Fibroblast of lung (primary cell): ENCODE measurements at places on chromosomes 12 and 14. TPM values are rescaled to one million over a fixed set of nuclear protein-coding genes. Genes with fewer than 3 reads are reported as not detected.

Gene PRIMA1
- not detected in 2 replicates for total RNA-seq

Gene UNC119B
- 22.9 and 29.1 TPM in 2 replicates for total RNA-seq

Gene RNASE9
- total RNA-seq = not detected in 2 replicates

Gene STYK1
- total RNA-seq = under 0.01 TPM in 1 of 2 replicates, not detected in the other

Gene SNW1
- total RNA-seq = 52.6 and 57.0 TPM in 2 replicates

Gene PGF
- 4.6 and 7.6 TPM in 2 replicates for total RNA-seq

DNA sequence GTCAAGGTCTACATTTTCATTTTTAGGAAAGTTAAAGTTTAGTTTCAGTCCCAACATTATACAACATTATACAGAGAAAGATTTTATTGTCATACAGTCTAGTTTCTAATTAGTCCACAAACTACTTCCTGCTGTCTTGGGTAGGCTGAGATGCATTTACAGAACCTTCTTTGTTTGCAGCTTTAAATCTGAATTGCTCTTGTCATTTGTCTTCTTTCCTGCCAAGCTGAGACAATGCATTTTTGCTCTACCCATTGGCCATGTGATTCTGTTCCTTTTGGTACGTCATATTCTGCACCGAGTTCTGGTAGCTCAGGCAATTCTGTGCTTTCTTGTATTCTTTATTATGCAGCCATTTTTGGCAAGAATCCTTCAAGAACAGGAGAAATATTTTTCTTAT lies 228.5 kb downstream of the ATP23 start:
- DNase-seq = no peak

DNA sequence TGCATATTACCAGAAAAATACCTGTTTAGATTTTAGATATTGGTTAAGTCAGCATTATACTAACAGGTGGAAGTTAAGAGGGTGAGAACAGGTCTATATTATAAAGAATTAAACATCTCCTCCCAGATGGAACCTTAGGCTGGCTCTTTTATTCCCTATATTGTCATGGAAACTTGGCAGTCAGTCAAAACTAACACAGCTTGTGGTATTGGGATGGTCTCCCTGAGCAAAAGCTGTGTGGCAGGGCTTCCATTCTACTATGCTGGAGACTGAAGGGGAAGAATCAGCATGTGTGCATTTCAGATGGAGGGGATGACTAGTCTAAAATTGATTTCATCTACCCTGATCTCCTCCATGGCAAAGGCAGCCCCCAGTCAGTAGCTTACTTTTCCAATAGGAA lies 66.7 kb downstream of the SMOC1 start:
- no peak for DNase-seq

GRCh38 chr14:41623736-41624135 lies 17.1 kb downstream of the LRFN5 start:
- no peak for DNase-seq

DNA sequence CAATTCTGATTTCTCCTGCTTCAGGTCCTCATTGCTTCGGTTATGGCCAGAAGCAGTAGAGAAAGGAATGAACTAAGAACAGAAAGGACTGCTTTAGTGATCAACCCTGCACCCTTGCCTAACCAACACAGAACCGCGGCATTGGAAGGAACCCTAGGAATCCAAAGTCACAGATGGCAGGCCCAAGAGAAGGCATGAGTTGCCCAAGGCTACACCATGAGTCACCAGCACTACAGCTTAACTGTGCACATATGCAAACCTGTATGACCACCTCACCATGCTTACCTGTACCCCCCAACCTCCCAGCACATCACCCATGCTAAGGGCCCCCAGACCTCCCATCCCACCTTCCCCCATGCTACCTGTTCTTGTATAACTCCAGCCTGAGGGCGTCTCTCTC lies 25.9 kb upstream of the BLTP3B start:
- no peak for DNase-seq

- no peak for DNase-seq
Measured at GRCh38 chr14:46820291-46820690, 168.7 kb upstream of the RPL10L start.

DNA sequence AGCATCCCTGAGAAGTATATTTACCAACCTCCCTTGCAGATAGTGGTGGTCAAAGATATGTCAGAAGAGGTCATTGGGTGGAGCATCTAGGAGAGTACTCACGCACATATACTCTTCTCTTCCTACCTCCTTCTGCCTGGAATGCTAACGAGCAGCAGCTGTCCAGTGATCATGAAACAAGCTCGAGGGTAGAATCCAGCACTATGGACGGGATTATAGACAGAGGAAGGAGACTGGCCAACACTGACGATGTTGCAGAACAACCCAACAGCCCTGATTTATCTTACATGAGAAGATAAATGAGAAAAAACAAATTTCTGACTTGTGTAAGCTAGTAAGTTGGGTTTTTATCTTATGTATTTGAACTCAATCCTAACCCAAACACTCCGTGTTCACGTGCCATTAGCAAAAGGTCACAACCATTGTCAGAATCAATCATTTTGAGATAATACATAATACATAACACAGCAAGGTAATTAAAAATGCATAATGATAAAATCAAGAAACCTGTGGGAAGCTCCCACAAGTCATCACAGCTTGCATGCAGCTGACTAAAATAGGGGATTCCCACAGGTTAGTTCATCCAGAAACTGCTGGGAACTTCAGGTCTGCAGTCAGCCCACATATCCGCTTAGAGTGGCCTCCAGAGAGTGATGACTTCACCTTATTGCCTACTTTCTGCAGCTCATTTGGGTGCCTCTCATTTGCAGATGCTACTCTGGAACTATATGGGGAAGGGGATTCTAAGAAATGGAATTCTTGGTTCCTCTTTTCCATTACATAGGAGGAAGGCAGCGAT lies 36.3 kb upstream of the STK38L start:
- peak; percentile 46 for DNase-seq

DNA sequence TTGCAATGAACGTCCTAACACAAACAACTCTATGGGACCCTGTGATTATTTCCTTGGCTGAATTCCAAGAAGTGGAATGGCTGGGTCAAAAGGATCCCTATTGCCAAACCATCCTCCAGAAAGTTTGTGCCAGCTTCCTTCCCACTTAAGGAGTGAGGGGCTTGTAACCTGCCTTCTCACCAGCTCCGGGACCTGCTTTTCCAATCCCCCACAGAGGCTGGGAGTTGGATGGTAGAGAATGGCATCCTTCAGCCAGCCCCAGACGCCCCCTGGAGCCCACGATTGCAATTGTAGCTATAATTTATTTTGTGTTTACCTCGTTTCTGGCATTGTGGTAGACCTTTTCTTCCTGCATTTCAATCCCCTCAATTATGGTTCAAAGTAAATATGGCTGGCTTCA lies 9.7 kb upstream of the ZDHHC22 start:
- DNase-seq = no peak

- DNase-seq = no peak
Measured at GRCh38 chr12:2610358-2610757, 184.4 kb upstream of the FKBP4 start.

- no peak for DNase-seq
Measured at GRCh38 chr12:109680264-109681005, 33.2 kb upstream of the FAM222A start.

GRCh38 chr12:24212496-24212895 lies 263.0 kb upstream of the SOX5 start:
- no peak for DNase-seq

DNA sequence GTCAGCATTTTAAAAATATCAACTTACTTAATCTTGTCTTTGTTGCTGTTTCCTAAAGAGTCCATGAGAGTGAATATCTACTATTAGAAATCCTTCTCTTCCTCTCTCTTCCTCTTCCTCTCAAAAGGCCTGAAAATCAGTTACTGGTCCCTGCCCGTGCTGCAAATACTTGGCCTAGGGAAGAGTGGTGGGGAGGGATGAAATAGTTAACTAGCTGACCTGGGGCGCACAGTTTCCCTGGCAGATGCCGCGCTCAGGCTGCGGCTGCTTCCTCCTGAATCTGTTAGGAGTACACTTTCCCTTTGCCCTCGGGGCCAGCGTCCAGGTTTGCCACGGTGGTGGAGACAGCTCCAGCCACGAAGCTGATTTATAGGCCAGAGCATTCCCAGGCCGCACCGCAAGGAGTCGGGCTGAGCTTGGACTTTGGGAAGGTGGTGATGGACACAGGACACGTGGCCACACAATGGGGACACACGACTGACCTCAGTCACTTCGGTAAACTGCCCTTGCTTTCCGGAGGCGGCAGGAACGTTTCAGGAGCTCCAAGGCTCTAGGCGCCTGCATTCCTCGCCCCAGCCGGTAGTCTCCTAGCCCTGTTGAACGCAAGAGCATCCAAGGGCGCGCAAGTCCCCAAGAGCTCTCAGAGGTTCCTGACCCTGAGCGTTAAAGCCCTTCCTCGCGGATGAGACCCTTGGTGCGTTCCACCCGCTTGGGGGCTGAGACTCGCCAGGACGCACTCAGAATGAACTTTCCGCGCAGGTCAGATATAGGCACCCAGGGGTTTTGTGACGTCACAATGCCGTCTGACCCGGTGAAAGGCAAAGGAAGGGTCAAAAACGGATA lies 7.1 kb upstream of the ASCL1 start:
- no peak for DNase-seq

- DNase-seq = peak; percentile 65
Measured at GRCh38 chr14:92619671-92620456, 106.3 kb downstream of the RIN3 start.

DNA sequence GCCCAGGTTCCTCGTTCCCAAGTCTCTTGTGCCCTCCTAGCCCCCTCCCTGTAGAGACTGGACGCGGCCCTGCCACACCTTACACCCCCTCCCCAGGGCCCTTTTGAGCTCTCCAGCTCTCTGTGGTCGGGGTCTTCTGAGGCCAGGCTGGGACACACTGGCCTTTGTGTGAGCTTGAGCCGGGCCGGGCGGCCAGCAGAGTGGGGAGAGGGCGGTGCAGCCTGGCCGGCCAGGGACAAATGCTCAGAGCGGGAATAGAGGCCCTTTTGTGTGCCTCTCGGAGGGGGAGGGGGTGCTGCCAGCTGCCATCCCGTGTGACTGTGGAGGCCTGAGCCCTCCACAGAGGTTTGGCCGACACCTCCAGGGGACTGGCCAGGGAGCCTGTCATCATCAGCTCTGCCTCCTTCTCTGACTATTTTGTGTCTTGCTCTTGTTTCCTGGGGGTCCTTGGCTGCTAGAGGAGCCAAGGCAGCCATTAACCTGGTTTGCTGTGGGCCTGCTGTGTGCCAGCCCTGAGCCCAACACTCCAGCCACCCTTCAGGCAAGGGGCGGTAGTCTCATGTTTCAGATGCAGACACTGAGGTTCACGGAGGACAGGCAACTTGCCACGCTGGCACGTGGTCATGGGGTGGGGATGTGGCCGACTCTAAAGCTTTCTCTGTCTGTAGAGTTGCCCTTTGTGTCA lies 13.6 kb downstream of the FAM222A start:
- DNase-seq = no peak

GRCh38 chr12:47819138-47819895 lies 386 bp downstream of the HDAC7 start:
- no peak for DNase-seq

DNA sequence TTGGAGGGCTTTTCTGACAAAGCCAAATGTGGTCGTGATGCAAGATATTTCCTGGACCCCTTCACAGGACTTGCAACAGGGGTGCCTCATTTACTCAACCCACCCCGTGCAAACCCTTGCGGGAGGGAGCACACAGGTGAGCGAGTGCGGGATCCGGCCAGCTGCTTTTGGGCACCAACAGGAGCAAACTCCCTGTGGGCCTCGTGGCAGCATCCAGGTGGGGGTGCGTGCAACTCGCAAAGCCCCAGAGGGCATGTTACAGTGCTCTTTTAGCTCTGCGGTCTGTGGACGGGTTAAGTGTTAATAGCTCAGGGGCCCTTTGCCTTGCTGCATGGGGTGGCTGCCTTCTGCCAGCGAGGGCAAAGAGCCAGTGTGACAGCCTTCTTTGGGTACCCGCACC lies 707.6 kb upstream of the MDGA2 start:
- no peak for DNase-seq

DNA sequence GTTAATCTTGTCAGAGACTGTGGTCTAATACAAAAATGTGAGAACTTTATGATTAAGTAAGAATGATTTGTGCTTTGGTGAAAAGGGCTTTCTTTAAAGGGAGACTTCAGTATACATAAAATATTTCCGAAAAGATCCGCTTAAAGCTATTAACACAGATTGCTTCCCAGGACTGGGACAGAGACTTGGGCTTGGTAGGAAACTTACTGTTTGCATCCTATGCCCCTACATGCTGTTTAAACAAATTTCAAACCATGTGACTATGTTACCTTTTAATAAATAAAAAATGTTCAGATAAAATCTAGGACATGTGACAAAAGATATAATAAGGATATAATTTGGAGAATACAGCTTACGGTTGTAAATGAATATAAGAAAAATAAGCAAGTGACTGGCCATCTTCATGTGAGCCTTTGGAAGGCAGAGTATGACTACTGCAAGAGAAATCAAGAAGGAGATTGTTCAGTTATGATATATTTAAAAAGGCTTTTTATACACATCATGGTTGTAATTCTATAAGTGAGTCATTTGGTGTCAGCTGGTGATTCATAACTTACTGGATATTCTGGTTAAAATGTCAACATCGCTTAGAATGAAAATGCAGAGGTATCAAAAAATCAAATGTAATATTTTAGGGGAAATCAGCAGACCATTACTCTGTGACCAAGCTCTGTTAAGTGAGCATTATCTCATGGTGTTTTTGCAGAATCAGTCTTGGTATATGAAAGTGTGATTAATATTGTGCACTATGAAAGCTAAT lies 234.7 kb upstream of the E2F7 start:
- peak; percentile 83 for DNase-seq

DNA sequence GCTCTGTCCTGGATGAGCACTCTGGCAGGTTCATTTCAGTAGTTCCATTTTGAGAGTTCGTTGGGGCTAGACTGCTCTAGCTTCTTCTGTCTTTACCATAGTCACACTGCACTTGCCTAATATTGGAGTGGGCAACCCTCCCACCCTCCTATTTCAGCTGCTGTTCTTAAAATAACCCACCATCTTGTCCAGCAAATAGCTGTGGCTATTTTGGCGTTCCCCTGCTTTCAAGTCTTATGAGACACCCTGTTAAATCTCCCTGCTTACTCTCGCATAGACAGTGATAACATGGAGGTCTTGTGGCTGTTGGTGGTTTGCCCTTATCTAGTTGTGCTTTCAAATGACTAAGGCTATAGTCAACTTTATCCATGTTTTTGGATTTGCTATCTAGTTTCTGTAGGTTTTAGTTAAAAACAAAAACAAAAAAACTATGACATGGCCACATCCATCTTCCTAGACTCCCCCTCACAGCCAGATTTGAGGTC lies 65.5 kb downstream of the LRP6 start:
- DNase-seq = peak; percentile 93

- DNase-seq = no peak
Measured at GRCh38 chr12:68252077-68252476, 1.3 kb downstream of the IL22 start.

DNA sequence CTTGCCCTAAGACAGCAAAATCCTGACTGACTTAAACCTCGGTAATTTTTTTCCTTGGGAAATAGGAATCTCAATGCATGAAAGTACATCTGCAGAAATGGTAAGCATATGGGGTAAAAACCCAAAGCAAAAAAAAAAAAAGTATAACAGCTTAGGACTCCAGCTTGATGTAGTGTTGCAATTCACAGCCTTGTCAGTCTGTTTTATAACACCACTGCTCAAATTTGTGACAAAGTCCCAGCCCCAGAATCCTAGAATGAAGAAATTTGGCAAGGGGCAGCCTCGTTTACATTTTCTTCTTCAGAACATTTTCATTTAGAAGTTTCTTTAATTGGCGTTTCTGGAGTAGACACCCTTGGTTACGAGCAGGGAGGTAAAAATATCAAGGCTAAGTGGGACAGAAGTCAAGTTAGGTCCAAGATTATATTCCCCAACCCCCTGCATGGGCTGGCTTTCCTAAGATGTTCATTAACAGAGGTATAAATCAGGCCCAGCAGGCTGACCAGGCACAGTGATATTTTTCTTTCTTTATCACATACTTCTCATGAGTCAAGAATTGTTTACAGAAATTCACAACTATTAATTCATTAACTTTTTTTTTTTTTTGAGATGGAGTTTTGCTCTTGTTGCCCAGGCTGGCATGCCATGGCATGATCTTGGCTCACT lies 424.0 kb downstream of the RMST start:
- DNase-seq = no peak
